Stimulated activated CD4-positive, alpha-beta T cell treated with anti-CD3 and anti-CD28 coated beads, Interleukin-12 subunit alpha, Interleukin-12 subunit beta, amount 100 ng/mL, for 24 hours (primary cell): ENCODE measurements at places on chromosomes 2 and 18.

GRCh38 chr2:96083989-96084857 lies 32.1 kb downstream of the ADRA2B start:
- no peak for DNase-seq

- DNase-seq, result no peak
Observed at GRCh38 chr2:179746981-179747380, 114.4 kb downstream of the ZNF385B start.

- DNase-seq, result no peak
Observed at GRCh38 chr18:79366177-79367094, 29.3 kb upstream of the NFATC1 start.

- no peak for DNase-seq
Observed at GRCh38 chr18:79733135-79733701, 53.6 kb downstream of the CTDP1 start.

GRCh38 chr2:157691131-157691530 lies 62.5 kb upstream of the ACVR1C start:
- no peak for DNase-seq

GRCh38 chr2:41475959-41476358 lies 571.9 kb upstream of the PKDCC start:
- no peak for DNase-seq

GRCh38 chr2:85852937-85853498 lies 35.8 kb downstream of the ST3GAL5 start:
- no peak for DNase-seq

DNA sequence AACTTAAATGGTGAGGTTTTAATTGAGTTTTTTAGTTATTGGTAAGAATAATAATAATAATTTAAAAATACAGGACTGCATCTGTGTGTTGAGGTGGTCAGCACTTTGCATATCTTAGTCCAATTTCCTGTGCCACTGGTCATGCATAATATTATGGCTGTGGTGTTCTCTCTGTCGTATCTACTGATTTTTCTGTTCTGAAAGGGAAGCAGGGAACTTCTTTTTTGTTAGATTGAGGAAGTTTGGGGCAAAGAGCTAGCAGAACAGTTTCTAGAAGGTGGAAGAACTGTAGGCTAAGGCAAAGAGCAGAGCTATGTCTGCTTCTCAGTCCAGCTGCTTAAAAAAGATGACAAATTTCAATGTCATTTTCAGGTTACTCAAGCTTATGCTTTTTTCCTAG lies 74.3 kb downstream of the XRCC5 start:
- no peak for DNase-seq

DNA sequence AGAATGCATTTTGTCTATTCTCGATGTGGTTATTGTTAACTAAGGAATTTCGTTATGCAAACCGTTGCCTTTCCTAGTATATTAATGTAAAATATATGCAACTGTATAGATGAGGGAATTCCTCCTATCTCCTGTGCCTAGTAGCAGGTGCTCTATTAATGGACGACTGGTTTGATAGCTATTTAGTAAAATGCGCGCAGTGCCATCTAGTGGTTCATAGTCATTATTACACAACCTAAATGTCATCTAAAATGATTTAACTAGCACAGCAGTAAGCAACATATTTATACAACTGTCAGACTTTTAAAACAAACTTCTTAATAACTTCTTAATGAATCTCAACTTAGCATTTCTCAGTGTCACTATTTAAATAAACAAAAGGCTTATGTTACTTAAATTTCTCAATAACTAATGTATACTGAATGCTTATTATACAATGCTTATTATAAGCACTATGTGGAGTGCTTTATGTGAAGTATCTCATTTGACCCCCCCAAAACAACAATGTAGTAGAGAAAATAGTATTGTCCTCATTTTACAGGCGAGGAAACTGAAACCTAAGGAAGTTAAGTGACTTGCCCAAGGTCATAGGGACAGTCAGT lies 77.9 kb downstream of the DTNA start:
- no peak for DNase-seq

DNA sequence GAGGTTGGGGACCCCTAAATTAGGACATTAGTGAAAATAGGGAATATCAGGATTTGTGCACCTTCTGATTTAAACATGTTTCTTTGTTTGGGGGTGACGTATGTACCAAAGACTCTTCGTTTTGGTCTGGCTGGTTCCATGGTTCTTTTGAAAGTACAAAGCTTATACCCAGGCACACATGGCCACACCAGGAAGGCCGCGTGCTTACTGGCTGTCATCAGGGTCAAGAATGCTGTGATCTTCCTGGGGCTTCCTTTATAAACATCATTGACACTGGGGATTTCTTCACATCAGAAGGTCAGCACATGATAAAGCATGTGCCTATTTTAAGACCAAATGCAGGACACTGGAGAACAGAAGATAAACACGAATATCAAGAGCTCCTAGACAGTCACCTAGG lies 230.6 kb upstream of the ID2 start:
- no peak for DNase-seq

- no peak for DNase-seq
Observed at GRCh38 chr18:43587538-43588153, 310.4 kb upstream of the SYT4 start.

GRCh38 chr2:128310761-128311160 lies 7.9 kb downstream of the HS6ST1 start:
- no peak for DNase-seq

DNA sequence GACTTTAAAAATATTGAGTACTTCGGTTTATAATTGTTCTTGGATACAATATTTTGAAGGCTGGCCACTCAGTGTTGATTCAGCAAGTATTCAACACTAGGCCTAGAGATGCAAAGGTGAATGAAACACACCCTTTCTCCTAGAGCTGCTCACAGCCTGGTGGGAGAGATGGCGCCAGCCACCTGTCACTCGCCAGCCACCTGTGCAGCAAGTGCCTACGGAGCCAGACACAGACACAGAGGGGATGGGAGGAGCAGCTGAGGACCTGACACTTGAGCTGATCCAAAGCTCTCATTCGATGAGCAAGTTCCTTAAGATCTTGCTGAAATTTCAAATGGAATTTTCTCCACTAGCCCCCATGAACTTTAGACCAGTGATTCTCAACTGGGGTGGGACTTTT lies 151.1 kb upstream of the RIOK3 start:
- no peak for DNase-seq
